OCI-M1 (cell line): ENCODE measurements at places on chromosomes 7 and 10.

DNA sequence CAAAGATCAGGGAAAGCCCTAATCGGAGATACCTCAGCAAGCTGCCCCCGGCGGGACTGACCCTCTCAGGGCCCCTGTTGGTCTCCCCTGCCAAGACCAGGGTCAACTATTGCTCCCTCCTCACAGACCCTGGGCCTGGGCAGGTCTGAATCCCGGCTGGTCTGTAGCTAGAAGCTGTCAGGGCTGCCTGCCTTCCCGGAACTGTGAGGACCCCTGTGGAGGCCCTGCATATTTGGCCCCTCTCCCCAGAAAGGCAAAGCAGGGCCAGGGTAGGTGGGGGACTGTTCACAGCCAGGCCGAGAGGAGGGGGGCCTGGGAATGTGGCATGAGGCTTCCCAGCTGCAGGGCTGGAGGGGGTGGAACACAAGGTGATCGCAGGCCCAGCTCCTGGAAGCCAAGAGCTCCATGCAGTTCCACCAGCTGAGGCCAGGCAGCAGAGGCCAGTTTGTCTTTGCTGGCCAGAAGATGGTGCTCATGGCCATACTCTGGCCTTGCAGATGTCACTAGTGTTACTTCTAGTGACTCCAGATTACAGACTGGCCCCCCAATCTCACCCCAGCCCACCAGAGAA lies 24.1 kb downstream of the TBATA start:
- DNase-seq, result no peak

GRCh38 chr10:100828738-100829096 lies 83.3 kb downstream of the PAX2 start:
- peak; percentile 29 for DNase-seq

GRCh38 chr10:52759154-52759553 lies 13.4 kb downstream of the MBL2 start:
- DNase-seq, result peak; percentile 36

DNA sequence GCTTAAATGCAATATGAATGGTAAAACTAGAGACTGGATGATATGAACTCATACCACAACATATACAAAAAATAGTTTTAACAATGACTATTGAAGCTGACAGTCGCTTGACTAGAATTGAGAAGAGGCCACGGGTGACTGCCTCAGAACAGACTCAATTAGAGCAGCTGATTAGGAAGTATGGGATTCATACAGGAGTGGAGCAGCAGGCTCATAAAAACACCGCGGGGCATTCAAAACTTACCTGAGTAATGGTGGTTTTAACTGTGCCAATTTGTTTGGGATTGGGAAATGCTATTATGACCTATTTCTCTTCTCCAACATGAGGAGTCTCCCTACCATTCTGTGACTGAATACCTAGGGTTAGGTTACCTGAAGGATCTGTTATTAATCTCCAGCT lies 2.1 kb downstream of the CADPS2 start:
- DNase-seq, result no peak

- DNase-seq, result no peak
Measured at GRCh38 chr7:84412161-84412969, 217.8 kb upstream of the SEMA3A start.

DNA sequence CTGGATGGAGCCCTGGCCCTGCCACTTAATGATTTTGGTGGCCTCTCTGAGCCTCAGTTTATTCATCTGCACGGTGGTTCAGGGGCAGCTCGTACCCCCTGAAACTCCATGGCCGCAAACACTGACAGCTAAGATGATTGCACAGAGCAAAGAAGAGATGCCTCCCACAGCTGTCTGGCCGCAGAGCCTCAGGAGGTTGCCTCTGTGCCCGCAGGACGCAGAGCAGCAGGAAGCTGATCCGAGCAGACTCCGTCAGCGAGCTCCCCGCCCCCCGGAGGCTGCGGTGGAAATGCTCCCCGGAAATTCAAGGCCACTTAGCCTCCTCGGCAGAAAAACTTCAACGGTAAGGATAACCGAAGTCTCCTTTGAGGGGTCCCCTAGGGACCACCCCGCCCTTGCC lies 30.2 kb upstream of the C10orf53 start:
- no peak for DNase-seq

GRCh38 chr7:133941496-133941895 lies 185.6 kb upstream of the LRGUK start:
- no peak for DNase-seq

GRCh38 chr10:74898201-74898976 lies 72.0 kb downstream of the KAT6B start:
- no peak for DNase-seq

- no peak for DNase-seq
Measured at GRCh38 chr7:73988197-73988596, 39.8 kb upstream of the ELN start.

DNA sequence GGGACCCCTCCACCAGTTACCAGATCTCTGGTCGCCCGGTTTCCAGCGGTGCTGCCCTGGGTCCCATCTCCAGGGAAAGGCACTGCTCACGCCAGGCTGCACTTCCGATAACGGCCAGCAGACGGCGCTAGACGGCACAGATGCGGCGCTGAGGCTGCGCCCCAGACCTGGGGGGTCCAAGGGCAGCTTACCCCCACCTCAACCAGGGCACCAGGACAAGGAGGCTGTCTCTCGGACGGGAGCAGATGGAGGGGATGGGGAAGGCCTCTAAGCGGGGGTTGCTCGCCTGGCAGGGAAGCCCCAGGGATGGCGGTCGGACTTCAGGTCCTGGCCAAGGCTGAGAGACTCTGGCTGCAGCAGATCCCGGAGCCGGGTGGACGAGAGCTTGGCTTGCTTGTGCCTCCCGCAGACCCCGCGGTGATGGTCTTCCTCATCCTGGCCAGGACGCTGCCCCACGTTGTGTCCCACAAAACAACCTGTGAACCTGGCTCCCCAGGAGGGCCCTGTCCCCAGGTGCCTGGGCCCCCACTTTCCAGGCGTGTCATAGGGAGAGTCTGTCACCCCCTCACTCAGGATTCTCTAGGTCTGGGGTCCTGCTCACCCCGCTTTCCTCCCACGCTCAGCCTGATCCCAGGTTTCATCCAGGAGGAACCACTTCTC lies 23.9 kb upstream of the ZNF716 start:
- no peak for DNase-seq

- DNase-seq, result peak; percentile 67
Measured at GRCh38 chr10:15719049-15719898, 448 bp downstream of the ITGA8 start.

GRCh38 chr7:18425227-18425626 lies 70.3 kb upstream of the HDAC9 start:
- DNase-seq, result no peak

DNA sequence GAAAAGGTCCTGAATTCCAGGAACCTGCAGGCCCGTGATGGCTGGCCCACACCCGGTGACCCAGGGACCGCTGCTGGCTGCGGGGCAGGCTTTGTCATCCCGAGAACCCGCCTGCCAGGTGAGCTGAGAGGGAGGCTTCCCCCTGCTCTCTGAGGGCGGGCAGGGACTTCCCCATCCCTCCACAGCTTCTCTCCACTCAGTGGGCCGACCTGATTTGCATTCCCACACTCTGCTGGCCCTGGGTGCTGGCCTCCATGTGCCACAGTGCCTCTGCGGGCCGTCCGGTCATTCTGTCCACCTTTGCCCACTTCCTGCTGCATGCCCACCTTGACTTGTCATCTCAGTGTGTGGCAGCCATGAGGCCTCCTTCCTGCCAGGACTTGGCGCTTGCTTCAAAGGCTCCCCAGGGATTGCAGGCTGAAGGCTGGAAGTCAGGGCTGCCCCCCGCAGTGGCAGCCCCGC lies 35.3 kb downstream of the PALD1 start:
- DNase-seq, result no peak

- no peak for DNase-seq
Measured at GRCh38 chr7:46715579-46715978, 794.5 kb upstream of the IGFBP3 start.

DNA sequence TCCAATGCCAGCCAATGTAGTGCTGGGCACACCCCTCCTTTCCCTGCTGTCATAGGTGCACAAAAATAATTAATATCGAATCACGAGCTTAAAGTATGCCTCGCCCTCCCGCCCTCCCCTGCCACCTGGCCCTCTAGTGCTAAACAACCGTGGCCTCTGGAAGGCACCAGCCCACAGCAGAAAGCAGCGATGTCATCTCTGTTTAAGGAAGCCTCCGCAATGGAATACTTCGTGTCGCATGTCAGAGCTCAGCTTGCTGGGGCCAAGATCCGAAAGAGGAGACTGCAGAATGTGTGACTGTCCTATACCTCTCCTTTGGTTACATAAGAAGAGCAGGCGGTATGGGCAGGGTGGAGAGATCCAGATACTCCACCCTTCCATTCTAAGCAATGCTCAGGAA lies 71.5 kb downstream of the RHOBTB1 start:
- no peak for DNase-seq

DNA sequence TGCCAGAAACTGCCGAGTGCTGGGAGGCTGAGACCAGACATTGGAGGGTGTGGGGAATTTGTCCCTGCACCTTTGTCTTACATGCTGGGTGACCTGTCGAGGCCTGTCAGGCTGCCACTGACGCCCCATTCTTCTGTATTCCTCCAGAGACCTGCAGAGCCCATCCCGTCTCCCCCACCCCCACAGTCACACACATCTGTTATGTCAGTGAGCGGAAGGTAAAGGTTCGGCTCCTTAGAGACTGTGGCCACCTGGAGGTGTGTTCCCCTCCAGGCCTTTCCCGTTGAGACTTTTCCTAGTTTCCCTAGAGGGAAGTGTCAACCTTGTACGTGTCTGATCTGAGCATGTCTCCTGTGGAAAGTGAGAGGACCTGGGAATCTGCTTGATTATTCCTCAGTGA lies 84.5 kb downstream of the ATXN7L1 start:
- DNase-seq, result no peak

DNA sequence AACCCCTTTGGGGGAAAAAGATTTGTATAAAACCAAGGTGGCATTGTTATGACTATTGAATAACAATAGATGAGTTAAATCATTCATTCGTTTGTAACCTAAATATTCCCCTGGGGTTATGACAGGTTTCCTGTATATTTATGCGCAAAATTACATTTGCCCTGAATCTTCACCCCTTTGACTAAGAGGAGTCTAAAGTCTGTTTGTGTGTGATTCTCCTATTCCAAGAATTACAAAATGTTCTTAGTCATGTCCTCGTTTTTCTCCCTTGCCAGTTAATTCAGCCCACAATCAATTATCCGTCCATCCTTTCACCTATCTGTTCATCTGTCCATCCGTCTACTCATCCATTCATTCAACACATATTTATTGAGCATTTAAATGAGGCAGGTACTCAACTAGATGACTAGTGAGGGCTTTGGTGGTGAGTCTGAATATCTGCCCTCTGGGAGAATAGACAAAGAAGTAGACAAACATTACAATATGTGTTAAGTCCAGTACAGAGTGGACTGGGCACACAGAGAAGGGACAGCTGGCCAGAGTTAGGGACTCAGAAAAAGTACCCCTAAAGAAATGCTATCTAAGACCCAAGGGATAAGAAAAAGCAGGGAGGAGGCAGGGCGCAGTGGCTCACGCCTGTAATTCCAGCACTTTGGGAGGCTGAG lies 35.6 kb upstream of the TCF7L2 start:
- no peak for DNase-seq

DNA sequence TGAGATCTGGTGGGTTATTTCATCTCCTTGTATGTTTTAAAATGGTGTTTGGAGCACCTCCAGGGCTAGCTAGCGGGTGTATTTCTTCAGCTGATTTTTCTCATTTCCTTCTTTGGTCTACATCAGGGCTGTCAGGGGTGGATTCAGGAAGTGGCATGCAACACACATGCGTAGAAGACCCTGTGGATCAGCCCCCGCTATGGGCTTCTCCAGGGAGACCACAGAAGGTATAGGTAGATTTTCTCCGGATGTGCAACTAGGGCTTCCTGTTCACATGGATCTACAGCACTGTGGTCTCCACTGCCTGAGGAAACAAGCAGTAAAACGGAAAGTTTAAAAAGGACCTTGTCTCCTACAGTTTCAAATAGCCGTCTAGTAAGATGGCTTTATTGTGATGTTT lies 10.4 kb downstream of the NUB1 start:
- DNase-seq, result no peak

- DNase-seq, result peak; percentile 54
Measured at GRCh38 chr7:38312821-38313220, 39.4 kb upstream of the TARP start.

DNA sequence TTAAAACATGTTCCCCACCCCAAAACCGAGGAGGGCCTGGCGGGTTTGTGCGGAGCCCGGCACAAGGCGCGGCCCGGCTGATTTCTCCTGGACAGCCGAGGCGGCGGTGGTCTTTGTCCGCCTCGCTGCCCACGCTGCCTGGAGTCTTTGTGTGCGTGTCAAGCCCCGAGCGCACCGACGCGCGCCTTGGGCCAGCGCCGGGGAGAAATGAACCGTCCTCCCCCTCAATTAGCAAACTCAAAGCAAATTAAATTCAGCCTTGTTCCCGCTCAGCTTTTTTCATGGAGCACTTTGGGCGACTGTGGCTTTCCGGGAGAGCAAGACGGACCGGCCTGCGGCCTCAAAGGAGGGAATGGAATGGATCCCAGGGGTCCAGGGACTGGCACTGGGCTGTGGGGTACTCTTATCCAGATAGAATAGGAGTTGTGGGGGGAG lies 4.1 kb downstream of the EMX2 start:
- no peak for DNase-seq

GRCh38 chr10:54854843-54855242 lies 53.8 kb upstream of the PCDH15 start:
- no peak for DNase-seq

- peak; percentile 78 for DNase-seq
Measured at GRCh38 chr10:80579181-80579763, 41.6 kb downstream of the SH2D4B start.

DNA sequence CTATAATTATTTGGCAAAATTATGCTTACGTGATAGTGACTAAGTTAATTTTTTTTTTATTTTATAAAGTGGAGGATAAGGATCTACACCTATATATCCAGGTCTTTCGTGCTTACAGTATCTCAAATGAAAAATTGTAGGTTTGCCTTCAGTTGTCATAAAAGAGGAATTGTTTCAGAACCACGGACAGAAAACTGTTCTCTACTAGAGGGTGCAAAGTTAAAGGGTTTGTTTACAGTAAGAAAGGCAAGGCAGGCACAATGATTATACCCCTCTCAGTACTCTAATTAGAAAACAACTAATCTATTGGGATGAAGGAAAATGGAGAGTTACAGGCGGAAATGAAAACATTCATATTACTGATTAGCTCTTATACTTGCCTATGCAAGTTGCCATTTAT lies 1.5 kb downstream of the PCLO start:
- peak; percentile 19 for DNase-seq

- peak; percentile 62 for DNase-seq
Measured at GRCh38 chr7:108016841-108017775, 14.1 kb upstream of the LAMB1 start.

DNA sequence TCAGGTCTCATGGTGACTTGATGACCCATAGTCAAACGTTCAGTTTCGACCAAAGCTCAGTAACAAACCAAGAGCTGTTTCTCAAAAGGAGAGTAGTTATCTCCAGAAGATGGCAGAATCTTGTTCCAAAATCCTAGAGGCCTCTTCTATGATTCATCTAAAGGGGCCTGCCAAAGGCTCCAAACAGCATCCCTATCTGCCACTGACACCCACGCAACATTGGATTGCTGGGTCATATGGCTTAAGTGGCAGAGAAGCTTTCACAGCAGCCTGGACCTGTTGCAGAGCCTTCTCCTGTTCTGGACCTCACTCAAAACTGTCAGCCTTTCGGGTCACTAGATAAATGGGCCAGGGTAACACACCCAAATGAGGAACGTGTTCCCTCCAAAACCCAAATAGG lies 54.0 kb upstream of the LRRC18 start:
- DNase-seq, result no peak
